ENCODE measurements at places on chromosomes 16 and 17.

DNA sequence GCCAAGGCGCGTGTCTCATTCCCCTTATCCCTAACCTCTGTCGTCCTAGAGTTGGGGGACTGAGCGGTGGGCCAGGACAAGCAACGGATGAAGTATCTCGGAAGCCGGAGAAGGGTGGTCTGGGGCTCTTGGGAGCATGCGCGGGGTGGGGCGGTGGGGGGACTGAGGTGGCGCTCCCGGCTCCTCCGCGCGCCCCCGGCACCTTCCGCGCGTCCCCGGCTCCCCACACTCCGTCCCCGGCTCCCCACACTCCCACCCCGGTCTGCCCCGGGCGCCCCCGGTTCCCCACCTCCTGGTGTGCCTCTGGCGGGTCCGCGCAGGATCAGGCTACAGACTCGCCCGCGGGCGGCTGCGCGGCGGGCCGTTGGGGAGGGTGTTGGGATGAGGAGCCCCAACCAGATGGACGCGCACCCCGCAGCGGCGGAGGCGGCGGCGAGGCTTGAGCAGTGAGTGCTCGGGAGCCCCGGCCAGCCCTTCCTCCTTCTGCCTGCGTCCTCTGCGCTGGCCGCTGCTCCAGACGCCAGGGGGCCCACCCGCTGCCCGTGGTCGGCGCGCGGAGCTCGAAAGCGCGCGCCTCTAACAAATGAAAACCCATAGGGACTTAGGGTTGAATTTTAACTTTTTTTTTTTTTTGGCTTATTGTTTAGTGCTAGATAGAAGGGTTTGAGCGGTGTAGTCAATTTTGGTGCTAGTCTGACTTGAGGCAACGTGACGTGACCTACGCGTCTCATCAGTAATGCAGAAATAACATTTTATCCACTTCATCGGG, 5.6 kb upstream of the CRYM start:
- no peak for DNase-seq

DNA sequence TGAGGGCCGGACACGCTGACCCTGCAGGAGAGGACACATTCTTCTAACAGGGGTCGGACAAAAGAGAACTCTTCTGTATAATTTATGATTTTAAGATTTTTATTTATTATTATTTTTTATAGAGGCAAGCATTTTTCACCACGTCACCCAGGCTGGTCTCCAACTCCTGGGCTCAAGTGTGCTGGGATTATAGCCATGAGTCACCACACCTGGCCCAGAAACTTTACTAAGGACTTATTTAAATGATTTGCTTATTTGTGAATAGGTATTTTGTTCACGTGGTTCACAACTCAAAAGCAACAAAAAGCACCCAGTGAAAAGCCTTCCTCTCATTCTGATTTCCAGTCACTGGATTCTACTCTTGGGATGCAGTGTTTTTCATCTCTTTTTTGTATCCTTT, 2.3 kb upstream of the SERPINF1 start:
- no peak for DNase-seq

GRCh38 chr17:50715471-50715870, 3.9 kb upstream of the LUC7L3 start:
- DNase-seq: no peak

DNA sequence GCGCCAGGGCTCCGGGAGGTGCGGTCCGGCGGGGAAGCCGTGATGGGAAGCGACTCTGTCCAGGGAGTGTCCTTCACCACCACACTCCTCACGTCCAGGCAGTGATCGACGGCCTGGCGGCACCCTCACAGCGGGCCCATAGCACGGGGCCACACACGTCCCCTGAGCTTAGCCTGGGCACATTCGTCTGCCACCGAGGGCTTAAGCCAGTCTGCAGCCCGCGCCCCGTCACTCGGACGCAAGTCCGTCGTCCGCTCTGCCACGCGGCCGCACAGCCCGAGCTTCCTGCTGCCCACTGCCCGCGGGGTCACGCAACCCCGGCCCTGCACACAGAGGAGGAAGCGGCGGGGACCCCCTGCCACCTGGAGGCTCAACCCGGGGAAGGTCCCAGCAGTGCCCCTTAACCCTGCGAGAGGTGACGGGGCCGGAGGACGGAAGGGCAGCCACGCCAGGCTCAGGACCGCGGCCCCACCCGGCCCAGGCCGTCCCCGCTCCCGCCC, 3.0 kb upstream of the TBX2 start:
- no peak for DNase-seq

DNA sequence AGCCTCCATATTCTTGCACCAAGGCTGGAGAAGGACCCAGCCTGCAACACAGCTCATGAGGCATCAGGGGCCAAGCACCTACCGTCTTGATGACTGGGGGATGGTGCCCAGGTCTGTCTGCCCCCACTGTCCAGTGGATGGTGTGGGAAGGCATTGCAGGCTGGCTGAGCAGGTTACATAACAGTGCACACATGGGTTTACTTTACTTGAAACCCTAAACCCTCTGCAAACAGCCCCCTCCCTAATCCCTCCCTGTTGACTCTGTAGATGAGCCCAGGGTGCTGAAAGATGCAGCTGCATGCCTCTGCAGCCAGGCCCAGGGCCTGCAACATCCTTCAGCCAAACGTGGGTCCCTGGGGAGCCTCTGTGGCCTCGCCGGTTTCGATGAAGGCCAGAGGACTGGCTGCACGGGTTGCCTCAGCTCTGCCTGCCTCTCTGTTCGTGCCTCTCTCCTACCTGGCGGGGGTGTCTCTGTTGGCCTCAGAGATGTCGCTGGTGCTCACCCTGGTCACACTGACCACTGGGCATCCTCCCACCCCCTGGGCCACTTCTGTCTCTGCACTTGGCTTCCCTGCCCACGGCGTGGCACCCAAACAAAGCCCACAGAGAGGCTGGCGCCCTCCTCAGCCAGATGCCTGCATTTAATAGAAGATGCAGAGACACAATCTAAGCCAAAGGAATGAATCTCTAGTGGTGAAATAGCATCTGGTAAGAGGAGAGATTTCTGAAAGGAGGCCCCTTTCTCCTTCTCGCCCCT, 95.1 kb downstream of the METRNL start:
- no peak for DNase-seq
